ENCODE measurements at places on chromosomes 5 and 9. TPM values are rescaled to one million over a fixed set of nuclear protein-coding genes. Genes with fewer than 3 reads are reported as not detected.

Gene ZNF454
- total RNA-seq = 1.1 TPM

Gene RGS7BP
- not detected for total RNA-seq

Gene MAMDC4
- 0.73 TPM for total RNA-seq

Gene C5orf22
- 73.6 TPM for total RNA-seq

Gene EDIL3
- total RNA-seq = 2.5 TPM

All from melanocyte of skin (primary cell).